ENCODE measurements at places on chromosomes 3 and 15. TPM values are rescaled to one million over a fixed set of nuclear protein-coding genes. Genes with fewer than 3 reads are reported as not detected.

Gene GREM1
- total RNA-seq: 527 TPM

Gene TMEM39A
- total RNA-seq: 42.6 TPM

Gene GUCA1C
- total RNA-seq: not detected

Gene SERPINI2
- not detected for total RNA-seq

Gene THAP10
- total RNA-seq: 0.35 TPM

Gene CFAP100
- not detected for total RNA-seq

Gene ACY1
- total RNA-seq: 59.1 TPM

Gene FBN1
- total RNA-seq: 1,470 TPM

Gene ISL2
- 0.08 TPM for total RNA-seq

Gene NLGN1
- 3.0 TPM for total RNA-seq

Gene CLRN1
- total RNA-seq: not detected

Gene IREB2
- total RNA-seq: 15.9 TPM

Gene P2RY1
- 0.35 TPM for total RNA-seq

Gene CACNA2D3
- total RNA-seq: 0.59 TPM

Gene GATM
- 0.12 TPM for total RNA-seq
